ENCODE measurements at places on chromosomes 5 and 9. TPM values are rescaled to one million over a fixed set of nuclear protein-coding genes. Genes with fewer than 3 reads are reported as not detected.

Gene CTXN3
- total RNA-seq = not detected

Gene FNBP1
- 301 TPM for total RNA-seq

Gene PPP1R26
- 0.96 TPM for total RNA-seq

Gene CTSV
- total RNA-seq = 4.3 TPM

Gene HRH2
- total RNA-seq = 18.4 TPM

Gene GRIN1
- 1.2 TPM for total RNA-seq

Gene PRDM9
- total RNA-seq = not detected

Gene CFAP157
- not detected for total RNA-seq

Gene GZMA
- total RNA-seq = 25.1 TPM

Gene NEK6
- 8.1 TPM for total RNA-seq

Gene NUTM2F
- total RNA-seq = not detected

Gene SLC1A3
- 1.5 TPM for total RNA-seq

Gene GAPT
- total RNA-seq = not detected

Gene LTC4S
- 1.5 TPM for total RNA-seq

GRCh38 chr5:124114911-124115310 is 602.9 kb downstream of the CSNK1G3 start:
- no peaks in the 10 kb centered on the region for H3K36me3 ChIP-seq
- H3K4me1 ChIP-seq = no peaks in the 10 kb centered on the region
- H3K27me3 ChIP-seq = no peaks in the 10 kb centered on the region

DNA sequence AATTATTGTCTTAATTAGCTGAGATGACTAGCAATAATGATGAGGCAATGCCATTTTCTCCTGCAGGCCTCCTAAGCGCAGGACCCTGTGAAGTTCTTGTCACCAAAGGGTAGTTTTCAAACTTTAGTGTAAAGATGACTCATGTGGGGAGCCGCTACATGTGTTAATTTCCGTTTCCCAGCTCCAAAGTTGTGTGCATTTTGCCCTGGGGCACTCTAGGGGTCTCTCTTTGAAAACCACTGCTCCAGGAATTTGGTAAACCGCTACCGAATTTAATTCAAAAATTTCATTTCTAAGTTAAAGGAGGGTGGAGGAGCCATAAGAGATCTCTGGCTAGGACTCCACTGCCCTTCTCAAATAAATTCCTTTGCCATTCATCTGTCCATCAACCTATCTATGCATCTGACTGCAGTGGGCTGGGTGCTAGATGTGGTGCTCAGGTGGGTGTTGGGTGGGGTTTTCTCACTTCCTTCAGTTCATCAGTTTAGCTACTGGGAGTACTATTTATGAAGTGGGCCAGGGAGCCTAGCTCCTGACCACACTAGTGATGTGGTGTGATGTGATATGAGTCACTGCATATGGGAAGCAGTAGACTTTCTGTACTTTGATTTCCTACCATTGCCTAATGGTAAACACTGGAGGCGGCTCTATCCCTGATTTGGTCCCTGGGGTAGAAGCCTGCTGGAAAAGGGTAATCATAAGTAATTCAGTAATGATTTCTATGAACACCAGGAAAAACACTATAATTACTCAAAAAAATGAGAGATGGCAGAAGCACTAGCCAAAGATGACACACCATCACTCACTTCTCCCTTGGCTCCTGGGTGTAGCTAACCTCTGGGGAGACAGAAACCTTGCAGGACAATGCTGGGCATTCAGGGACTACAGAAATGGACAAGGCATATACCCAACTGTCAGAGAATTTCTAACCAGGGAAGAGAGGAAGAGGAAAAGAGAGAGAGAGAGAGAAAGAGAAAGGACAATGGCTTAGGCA is 4.0 kb upstream of the ZSWIM6 start:
- no peak overlapping the region for H3K4me3 ChIP-seq
- peaks cover 39% of the 10 kb centered on the region for H3K4me1 ChIP-seq
- peaks cover 38% of the 10 kb centered on the region for H3K27me3 ChIP-seq
- H3K36me3 ChIP-seq = peaks cover 3% of the 10 kb centered on the region
- no peak for DNase-seq

DNA sequence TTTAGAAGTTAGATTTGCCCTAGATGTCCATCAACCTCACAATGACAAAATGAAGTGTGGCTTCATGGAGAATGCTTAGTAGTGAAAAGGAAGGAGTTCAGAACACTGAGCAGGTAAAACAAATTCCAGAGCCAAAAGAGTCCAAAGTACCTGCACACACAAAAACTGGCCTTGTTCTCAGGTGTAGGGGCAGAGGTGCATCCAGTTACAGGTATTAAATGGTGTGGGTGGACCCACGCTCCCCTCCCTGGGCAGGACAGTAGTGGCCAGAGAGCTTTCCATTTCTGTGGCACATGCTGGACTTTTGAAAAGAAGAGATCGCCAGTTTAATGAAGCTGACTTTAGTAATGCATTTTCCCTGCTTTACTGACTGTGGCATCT is 47.2 kb downstream of the SECISBP2 start:
- H3K4me3 ChIP-seq = no peak overlapping the region
- no peaks in the 10 kb centered on the region for H3K27me3 ChIP-seq
- no peak overlapping the region for H3K27ac ChIP-seq
- DNase-seq = no peak

DNA sequence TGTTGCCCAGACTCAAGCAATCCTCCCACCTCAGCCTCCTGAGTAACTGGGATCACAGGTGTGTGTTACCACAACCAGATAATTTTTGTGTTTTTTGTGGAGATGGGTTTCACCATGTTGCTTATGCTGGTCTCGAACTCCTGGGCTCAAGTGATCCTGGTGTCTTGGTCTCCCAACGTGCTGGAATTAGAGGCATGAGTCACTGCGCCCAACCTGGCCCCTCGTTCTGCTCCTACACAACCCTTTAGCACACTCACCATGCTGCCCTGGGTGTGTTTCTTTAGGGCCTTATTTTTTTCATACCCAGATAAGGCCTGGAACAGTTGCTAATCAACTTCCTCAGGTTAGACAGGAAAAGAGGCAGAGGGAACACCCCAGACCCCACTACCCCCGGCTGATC is 2.6 kb downstream of the PDZD2 start:
- no peak overlapping the region for H3K4me3 ChIP-seq
- DNase-seq = no peak
- H3K27me3 ChIP-seq = peaks cover 21% of the 10 kb centered on the region
- peaks cover 9% of the 10 kb centered on the region for H3K4me1 ChIP-seq
- no peak overlapping the region for H3K27ac ChIP-seq
- no peaks in the 10 kb centered on the region for H3K36me3 ChIP-seq

- H3K27ac ChIP-seq = no peak overlapping the region
- no peak for DNase-seq
- no peak overlapping the region for H3K4me3 ChIP-seq
- peaks cover 21% of the 10 kb centered on the region for H3K4me1 ChIP-seq
- no peaks in the 10 kb centered on the region for H3K27me3 ChIP-seq
Observed at GRCh38 chr9:77825361-77825760, 177.2 kb upstream of the GNA14 start.

DNA sequence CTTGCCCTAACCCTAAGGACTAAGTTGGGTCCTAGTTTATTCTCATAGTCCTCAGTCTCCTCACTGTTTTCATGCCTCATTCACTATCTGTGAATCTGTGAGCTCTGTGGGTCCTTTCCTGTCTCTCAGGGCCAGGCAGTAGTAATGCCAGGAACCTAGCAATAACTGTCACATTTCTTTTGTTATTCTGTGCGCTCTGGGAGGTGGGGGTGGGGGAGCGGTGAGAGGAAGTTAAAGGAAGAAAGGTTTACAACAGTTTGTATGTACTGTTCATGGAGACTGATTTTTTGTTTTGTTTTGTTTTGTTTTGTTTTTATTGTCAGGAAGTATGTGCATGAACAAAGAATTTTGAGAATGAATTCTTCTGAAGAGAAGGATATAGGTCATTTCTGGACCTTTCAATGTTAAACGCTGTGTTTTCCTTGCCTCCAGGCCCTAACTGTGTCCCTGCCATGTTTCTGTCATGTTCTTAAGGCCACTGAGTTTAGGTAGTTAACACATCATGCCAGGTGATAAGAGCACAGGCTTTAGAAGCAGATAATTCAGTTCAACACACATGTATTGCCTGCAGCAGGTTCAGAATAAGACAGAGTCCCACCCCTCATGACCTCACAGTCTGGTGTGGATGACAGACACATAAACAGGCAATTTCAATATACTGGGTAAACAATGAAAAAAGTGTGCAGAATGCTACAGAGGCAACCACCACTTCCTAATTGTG is 13.3 kb upstream of the FEM1C start:
- DNase-seq = no peak
- H3K27ac ChIP-seq = no peak overlapping the region
- no peak overlapping the region for H3K4me3 ChIP-seq
- H3K4me1 ChIP-seq = no peaks in the 10 kb centered on the region

GRCh38 chr5:131766689-131767088 is 30.1 kb downstream of the FNIP1 start:
- H3K27me3 ChIP-seq = no peaks in the 10 kb centered on the region
- peaks cover 5% of the 10 kb centered on the region for H3K4me1 ChIP-seq
- no peak overlapping the region for H3K4me3 ChIP-seq

GRCh38 chr5:73763300-73764032 is 137.5 kb downstream of the ARHGEF28 start:
- no peaks in the 10 kb centered on the region for H3K27me3 ChIP-seq
- no peak overlapping the region for H3K4me3 ChIP-seq
- DNase-seq = no peak
- H3K27ac ChIP-seq = no peak overlapping the region
- H3K36me3 ChIP-seq = peaks cover 3% of the 10 kb centered on the region

DNA sequence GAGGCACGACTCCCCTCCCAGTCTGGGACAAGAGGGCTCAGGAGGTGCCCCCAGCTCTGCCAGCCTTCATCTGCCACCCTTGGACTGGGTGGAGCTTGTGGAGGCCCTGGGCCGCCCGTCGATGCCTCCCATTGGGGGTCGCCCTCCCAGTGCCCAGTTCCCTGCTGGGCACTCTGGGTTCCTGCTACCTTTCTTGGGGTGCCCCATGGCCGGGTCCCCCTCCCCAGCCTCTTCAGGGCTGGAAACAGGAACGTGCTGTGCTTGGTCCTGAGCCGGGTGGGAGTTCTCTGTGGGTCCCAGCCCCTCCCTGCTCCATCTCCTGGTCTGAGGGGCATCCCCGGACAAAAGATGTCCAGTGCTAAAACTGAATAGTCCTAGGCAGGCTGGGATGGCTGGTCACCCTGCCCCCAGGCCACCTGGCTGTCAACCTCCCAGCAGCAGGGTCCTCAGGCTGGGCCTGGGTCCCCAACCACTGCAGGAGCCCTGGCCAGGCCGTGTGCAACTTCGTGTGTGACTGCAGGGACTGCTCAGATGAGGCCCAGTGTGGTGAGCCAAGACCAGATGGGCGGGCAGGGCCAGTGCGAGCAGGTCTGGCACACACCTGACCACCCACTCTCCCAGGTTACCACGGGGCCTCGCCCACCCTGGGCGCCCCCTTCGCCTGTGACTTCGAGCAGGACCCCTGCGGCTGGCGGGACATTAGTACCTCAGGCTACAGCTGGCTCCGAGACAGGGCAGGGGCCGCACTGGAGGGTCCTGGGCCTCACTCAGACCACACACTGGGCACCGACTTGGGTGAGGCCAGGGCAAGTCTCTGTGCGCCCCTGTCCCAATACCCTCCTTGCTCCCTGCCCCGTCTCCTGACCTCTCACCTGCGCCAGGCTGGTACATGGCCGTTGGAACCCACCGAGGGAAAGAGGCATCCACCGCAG is 784 bp downstream of the MAMDC4 start:
- DNase-seq = no peak
- peaks cover 8% of the 10 kb centered on the region for H3K4me1 ChIP-seq
- no peaks in the 10 kb centered on the region for H3K27me3 ChIP-seq
- H3K36me3 ChIP-seq = peaks cover 1% of the 10 kb centered on the region
- no peak overlapping the region for H3K4me3 ChIP-seq
- no peak overlapping the region for H3K27ac ChIP-seq

DNA sequence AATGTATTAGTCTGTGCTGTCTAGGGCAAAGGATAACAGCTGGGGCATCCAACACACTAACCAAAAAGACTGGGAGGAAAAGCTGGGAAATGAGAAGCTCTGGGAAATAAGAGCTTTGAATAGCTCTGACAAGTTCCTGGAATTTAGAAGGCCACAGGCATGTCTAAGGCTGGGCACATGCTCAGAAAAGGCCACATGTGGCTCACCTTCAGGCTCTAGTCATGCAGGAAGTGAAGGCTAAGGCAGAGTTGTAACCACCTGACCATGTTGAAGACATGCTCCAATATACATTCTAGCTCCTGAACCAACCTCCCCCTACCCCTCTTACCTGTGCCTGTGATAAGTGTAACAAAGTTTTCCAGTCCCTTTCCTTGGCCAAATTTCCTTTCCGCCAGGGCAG is 31.7 kb downstream of the CLTA start:
- H3K4me1 ChIP-seq = peaks cover 20% of the 10 kb centered on the region
- peaks cover 9% of the 10 kb centered on the region for H3K36me3 ChIP-seq
- H3K27me3 ChIP-seq = no peaks in the 10 kb centered on the region
- no peak overlapping the region for H3K4me3 ChIP-seq

GRCh38 chr5:88681211-88681803 is 201.7 kb downstream of the MEF2C start:
- H3K27ac ChIP-seq = no peak overlapping the region
- H3K27me3 ChIP-seq = peaks cover 93% of the 10 kb centered on the region
- peak overlapping the region; percentile 75 for H3K4me3 ChIP-seq

GRCh38 chr5:1161833-1162229 is 39.6 kb upstream of the SLC6A19 start:
- no peak overlapping the region for H3K27ac ChIP-seq
- peaks cover 2% of the 10 kb centered on the region for H3K36me3 ChIP-seq
- DNase-seq = no peak
- H3K4me3 ChIP-seq = no peak overlapping the region

- H3K4me1 ChIP-seq = no peaks in the 10 kb centered on the region
- H3K27ac ChIP-seq = no peak overlapping the region
- DNase-seq = no peak
- no peak overlapping the region for H3K4me3 ChIP-seq
Observed at GRCh38 chr9:75033791-75034473, 5.8 kb upstream of the CARNMT1 start.

GRCh38 chr5:135136546-135136945 is 102.5 kb upstream of the PITX1 start:
- no peaks in the 10 kb centered on the region for H3K4me1 ChIP-seq
- DNase-seq = no peak
- H3K36me3 ChIP-seq = no peaks in the 10 kb centered on the region
- H3K27me3 ChIP-seq = no peaks in the 10 kb centered on the region
- H3K27ac ChIP-seq = no peak overlapping the region

GRCh38 chr9:7960320-7961050 is 160.9 kb upstream of the DMAC1 start:
- H3K4me3 ChIP-seq = no peak overlapping the region
- H3K27me3 ChIP-seq = peaks cover 3% of the 10 kb centered on the region
- no peak overlapping the region for H3K27ac ChIP-seq
- peaks cover 6% of the 10 kb centered on the region for H3K4me1 ChIP-seq
- H3K36me3 ChIP-seq = no peaks in the 10 kb centered on the region

DNA sequence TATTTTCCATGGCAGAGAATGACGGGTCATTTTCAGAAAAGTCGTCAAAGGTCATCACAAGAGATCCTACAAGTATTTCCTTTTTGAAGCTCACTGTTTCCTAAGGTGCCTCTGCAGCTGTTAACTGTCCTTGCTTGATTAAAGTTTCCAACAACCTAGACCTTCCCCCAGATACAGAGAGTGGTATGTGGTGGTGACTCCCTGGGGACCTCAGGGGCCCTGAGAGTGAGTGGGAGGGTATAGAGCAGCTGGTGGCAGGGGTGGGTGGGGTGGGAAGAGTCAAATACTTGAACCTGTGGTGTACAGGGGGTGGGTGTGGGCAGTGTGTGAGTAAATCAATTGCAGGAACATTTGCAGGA is 1.6 kb upstream of the CD72 start:
- H3K27me3 ChIP-seq = no peaks in the 10 kb centered on the region
- no peak overlapping the region for H3K27ac ChIP-seq
- H3K4me3 ChIP-seq = peak overlapping the region; percentile 28
- no peak for DNase-seq

GRCh38 chr5:170479484-170479883 is 24.3 kb upstream of the KCNIP1 start:
- peaks cover 35% of the 10 kb centered on the region for H3K27me3 ChIP-seq
- no peak overlapping the region for H3K4me3 ChIP-seq
- no peak for DNase-seq
- H3K27ac ChIP-seq = no peak overlapping the region
- H3K4me1 ChIP-seq = no peaks in the 10 kb centered on the region

All from activated T-cell treated with anti-CD3 and anti-CD28 coated beads, Interleukin-2, amount 50 U/mL, for 72 hours (primary cell).